Amygdala (tissue), 56 donors: ENCODE measurements at places on chromosomes 16 and 17.
A peak's percentile ranks its signal among the peaks of the same experiment; 100 is the strongest.

- DNase-seq: no peak
These were observed 42.6 kb downstream of the GDE1 start for GRCh38 chr16:19479302-19479721.

DNA sequence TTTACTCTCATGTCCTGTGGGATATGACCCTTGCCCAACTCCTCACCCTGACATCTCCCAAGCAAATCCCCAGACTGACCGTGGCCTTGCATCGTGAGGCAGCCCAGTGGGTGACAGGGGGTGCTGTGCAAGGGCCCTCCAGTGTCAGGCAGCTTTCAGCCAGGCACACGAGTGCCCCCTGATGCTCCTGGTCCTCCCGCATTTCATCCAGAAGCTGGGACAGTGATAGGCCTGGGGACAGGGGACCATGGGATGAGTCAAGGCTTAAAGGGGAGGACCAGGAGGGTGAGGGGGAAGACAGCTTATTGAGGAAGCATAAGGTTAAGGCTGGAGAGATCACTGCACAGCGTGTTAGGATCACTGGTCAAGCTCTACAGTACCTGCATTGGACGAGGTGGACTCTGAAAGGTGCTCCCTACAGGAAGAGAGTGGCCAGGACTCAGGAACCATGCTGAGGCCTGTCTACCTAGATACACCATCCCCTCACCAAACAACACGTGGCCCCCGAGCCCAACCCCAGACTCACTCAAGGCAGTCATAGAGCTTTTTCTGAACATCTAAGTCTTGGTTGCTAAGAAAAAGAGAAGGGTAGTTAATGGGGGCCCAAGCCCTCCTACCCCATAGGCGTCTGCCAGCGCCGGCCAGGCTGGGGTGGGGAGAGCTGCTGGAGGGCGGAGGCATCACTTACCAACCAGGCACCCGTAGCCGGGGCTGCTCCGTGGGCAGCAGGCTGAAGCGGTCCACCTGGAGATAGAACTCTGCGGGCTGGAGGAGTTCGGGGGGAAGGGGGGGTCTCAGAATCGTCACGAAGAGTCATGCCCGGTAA is 998 bp downstream of the ACD start:
- DNase-seq: no peak

GRCh38 chr16:81060576-81061306 is 16.3 kb downstream of the C16orf46 start:
- no peak for DNase-seq

- DNase-seq: no peak
These were observed 590.6 kb downstream of the MAF start for GRCh38 chr16:79009896-79010295.

DNA sequence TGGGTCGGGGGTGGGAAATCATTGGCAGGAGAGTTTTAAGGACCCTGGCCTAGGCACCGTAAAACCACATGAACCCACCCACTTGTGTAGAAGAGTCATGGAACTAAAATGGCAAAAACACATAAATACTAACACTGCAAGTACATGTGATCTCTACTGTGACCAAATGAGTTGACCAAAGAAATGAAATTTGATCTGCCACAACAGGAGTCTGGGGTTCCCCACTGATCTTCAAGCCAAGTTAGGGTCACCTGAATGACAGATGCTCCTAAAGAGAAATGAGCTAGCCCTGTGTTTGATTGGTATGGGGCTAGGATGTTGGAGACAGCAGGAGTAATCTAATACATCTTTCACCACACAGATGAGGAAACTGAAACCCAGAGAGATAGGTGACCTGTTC is 21.5 kb upstream of the SKAP1 start:
- DNase-seq: no peak

DNA sequence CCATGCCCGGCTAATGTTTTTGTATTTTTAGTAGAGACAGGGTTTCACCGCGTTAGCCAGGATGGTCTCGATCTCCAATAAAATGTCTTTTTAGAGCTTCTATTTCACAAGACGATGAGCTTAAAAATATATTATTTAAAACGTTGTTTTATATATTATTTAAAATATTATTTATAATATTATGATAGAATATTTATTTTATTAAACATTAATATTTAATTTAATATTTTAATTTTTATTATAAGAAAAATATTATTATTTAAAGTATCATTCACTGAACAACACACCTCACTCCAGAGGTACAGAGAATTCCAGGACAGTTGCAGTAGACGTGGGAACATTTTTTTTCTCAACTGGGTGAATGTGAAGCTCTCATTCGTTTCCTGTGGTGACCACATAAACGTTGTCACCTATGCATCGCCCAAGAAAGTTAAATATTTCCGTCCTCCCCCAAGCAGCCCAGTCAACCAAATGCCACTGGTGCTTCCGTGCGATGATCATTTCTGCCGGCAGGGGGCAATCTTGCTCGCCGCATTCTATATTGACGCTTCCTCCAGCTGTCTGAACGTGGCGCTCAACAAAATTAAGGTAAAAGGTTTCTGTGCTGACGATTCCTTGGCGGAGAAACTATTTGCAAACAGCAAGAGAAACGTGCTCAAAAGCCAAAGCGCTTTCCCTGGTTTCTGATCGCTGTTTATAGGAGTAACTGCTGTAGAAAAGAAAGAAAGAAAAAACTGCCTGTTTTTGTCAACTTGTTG is 41.7 kb upstream of the PRSS54 start:
- DNase-seq: peak; percentile 83

DNA sequence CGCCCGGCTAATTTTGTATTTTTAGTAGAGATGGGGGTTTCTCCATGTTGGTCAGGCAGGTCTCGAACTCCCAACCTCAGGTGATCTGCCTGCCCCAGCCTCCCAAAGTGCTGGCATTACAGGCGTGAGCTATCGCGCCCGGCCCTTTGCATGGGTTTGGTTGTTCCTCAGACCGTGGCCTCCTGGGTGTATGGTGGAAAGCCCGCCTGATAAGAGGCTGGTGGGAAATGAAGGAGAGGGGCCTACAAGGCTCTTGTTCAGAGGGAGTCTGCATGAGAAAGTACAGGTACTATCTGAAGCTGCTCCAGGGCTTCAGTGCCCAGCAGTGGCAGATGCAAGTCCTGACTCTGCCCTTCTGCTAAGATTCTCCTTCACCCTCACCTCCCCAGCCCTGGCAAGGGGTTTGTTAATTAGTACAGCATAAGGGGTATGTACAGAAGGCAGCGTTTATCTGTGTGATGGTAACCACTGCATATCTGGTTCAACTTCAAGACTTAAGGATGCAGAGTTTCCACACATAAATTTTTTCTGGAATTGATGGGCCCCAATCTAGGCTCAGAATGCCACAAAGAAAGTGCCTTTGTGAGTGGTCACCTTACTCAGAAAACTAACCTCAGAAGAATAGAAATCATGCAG is 24.2 kb downstream of the GRB7 start:
- DNase-seq: no peak

DNA sequence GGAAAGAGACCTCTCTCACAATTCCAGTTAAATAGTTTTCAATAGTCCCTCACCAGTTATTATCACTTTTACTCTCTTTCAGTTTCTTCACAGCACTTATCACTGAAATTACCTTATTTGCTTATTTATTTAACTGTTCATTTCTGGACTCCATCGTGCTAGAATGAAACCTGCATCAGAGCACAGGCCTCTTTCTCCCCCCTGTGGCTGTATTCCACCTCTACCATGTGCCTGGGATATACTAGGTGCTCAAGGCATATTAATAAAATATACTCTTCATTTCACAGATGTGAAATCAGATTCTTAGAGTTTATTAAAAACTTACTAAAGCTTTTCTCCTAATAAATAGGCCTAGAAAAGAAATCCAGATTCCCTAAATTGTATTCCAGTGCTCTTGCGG is 308.9 kb upstream of the MON1B start:
- DNase-seq: no peak

DNA sequence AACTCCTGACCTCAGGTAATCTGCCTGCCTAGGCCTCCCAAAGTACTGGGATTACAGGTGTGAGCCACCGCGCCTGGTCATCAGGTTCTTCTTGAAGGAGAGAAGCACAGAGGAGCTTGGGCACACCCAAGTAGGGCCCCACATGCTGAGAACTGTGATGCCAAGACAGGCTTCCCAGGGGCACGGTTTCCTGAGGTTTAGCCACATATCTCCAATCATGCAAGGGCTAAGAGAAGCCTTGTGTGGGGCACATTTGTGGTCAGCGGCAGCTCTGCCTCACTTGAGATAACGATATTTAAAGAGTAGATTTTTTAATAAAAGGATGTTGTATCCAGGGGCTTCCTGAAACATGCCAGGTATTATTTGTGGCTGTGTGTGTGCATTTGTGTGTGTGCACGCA is 46.9 kb downstream of the CUEDC1 start:
- DNase-seq: no peak

DNA sequence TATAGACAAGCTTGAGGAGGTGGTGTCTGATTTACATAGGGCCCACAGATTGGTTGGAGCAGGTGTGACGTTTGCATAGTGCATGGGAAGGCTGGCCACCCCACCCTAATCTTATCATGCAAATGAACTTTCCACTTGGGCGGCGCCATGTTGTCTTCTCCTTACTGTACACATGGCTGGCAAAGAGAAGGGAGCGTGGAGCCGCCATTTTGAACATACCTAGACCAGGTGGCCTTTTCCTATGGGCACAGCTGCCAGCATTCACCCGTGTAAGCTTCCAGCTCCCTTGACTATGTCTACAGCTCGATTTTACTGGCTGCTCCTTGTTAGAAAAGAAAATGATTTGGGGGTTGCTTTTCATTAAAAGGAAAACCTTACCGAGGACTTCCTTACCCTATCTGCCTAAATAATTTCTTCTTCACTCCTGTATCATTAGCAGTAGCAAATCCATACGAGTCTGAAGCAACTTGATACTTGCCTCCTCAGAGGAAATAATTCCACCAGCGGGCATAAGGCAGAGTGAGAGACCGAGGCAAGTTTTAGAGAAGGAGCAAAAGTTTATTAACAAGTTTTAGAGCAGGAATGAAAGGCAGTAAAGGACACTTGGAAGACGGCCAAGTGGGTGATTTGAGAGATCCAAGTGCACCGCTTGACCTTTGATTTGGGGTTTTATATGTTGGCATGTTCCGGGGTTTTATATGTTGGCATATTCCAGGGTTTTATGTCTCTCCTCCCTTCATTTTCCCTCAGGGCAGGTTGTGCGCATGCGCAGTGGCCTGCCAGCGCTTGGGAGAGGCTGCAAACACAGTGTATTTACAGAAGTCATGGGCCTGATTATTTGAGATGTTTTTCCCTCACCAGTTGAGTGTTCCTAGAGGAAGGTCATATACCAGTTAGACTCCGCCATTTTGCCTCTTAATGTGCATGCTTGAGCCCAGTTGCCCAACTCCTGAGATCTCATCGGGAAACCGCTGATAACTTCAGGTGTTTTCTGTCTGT is 65.7 kb downstream of the MARF1 start:
- DNase-seq: no peak

DNA sequence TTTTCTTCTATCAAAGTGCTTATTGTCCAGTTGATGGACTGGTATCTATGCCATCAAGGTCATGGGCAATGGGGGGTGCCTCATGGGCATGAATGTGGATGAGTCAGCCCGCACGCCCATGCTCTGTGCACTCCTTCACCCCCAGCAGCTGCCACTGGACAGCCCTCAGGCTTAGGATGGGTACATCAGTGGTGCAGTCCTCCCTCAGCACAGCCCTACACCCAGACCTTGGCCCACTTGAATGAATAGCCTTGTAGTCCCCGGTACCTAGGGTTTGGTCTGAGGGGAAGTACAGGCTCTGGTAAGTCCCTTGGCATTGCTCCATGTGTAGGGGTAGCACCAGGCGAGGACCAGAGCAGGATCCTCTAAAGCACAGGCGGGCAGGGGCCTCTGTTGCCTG is 10.4 kb upstream of the GNA13 start:
- DNase-seq: no peak

DNA sequence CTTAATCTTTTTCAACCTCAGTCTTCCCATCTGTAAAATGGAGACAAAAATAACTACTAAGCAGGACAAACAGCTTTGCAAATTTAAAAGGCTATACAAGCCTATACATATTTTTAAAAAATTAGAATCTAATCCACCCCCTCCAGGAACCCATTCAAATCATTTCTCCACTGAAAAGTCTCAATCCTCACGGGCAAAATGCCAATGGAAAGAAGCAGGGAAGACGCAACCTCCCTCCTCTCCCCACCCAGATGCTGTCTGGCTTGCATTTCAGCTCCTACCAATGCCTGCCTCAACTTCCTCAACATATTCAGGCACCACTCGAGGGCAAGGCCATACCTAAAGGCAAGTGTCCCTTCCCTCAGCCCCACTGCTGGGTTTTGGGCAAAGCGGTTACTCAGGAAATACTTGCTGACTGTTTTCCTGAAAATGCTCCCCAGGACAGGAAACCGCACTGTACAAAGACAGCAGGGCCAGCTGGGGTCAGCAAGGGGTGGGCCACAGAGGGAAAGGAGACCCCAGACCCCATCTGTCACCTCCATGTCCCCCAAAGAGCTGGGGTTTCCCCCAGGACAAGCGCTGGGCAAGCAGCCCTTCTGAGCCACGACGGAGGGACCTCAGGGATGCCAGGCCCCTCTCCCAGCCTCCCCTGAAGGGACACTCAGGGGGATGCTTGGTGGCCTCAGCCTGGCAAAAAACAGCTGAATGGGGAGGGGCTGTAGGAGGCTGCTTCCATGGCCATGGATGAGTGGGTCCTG is 47.7 kb upstream of the DOC2B start:
- no peak for DNase-seq

DNA sequence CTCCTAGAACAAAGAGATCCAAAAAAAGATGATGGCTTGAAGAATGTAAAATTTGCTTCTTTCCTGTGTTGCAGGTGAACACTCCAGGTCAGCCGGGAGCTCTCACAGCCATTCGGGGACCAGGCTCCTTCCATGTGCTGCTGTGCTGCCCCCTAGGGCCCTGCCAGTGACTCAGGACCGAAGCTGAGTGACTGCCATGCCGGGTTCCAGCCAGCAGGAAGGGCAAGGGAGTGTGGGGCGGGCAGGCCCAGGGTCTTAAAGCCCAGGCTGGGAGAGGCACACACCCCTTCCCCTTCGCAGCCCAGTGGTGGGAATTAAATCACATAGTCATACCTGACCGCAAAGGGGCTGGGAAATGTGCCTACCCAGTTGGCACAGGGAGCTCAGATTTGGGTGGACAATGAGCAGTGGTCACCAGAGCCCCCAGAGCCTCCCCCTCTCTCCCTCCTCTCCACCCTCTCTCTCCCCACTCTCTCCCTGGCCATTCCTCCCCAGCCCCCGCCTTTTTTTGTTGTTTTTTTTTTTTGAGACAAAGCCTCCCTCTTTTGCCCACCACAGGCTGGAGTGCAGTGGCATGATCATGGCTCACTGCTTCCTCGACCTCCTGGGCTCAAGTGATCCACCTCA is 11.5 kb downstream of the EPOP start:
- DNase-seq: peak; percentile 77

- no peak for DNase-seq
These were observed 54.8 kb upstream of the SEC14L1 start for GRCh38 chr17:77085926-77086432.

- DNase-seq: peak; percentile 75
These were observed 419.4 kb downstream of the SOX9 start for GRCh38 chr17:72539981-72540897.

GRCh38 chr16:78127130-78127529 is 27.7 kb downstream of the WWOX start:
- no peak for DNase-seq

GRCh38 chr16:16131204-16131603 is 92.1 kb downstream of the ABCC6 start:
- DNase-seq: no peak
